ENCODE measurements at places on chromosomes 4 and X. TPM values are rescaled to one million over a fixed set of nuclear protein-coding genes. Genes with fewer than 3 reads are reported as not detected.

DNA sequence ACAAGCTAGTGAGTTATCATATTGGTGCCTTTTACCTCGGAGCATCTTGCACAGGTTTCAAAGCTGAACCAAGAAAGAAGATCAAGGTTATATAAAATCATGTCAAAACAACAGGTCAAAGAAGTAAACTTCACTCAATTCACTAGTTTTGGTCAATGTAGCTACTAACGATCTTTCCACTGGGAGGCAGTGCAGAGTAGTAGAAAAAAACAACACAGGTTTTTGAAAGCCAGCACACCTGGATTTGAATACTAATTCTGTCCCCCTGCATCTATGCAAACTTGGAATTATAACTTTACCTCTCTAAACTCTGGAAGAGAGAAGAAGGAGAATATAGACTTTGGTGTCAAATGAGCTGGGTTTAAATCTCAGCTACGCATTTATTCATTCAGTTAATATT is 266.1 kb downstream of the GRIA3 start:
- DNase-seq, result no peak

- no peak for DNase-seq
Observed at GRCh38 chr4:150389896-150390530, 191.9 kb upstream of the MAB21L2 start.

- DNase-seq, result no peak
Observed at GRCh38 chr4:66339007-66339406, 668.7 kb upstream of the EPHA5 start.

SSX2B gene
- not detected for total RNA-seq

WAS gene
- 4.4 TPM for total RNA-seq
